Activated naive CD8-positive, alpha-beta T cell treated with anti-CD3 and anti-CD28 coated beads for 36 hours (primary cell): ENCODE measurements at places on chromosomes 16 and 17. TPM values are rescaled to one million over a fixed set of nuclear protein-coding genes. Genes with fewer than 3 reads are reported as not detected.
A peak's percentile ranks its signal among the peaks of the same experiment; 100 is the strongest.

DNA sequence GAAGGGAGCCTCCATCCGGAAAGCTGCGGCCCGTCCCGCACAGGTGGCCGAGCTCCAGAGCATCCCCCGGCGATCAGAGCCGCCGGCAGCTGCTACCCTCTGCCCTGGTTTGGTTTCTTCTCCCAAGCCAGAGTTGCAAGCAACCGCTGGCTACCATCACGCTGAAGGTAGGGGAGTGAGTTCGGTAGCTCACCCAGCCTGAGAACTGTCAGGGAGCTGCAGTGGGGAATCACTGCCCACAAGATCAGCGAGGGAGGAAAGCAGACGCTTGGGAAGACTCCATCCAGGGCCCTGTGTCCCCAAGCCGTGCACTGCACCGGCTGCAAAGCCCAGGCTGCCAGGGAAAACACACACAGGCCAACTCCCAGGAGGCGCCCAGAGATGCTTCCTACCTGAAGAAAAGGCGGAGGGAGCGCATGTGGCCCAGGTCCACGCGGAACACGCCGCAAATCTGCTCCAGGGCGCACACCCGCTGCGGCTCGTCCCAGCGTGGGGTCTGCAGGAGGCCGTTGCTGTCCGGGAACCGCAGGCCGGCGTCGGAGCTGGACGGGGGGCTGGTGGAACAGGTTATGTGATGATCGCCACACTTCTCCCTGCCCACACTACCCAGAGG lies 83.3 kb downstream of the TBC1D16 start:
- H3K4me1 ChIP-seq: peaks cover 5% of the 10 kb centered on the region
- peaks cover 2% of the 10 kb centered on the region for H3K36me3 ChIP-seq
- DNase-seq: no peak
- H3K4me3 ChIP-seq: no peak overlapping the region
- no peaks in the 10 kb centered on the region for H3K27me3 ChIP-seq

GRCh38 chr17:61009663-61010062 lies 332.0 kb downstream of the BCAS3 start:
- no peaks in the 10 kb centered on the region for H3K27me3 ChIP-seq
- no peak overlapping the region for H3K4me3 ChIP-seq
- no peak overlapping the region for H3K27ac ChIP-seq
- no peak for DNase-seq
- no peaks in the 10 kb centered on the region for H3K36me3 ChIP-seq
- H3K4me1 ChIP-seq: no peaks in the 10 kb centered on the region

DNA sequence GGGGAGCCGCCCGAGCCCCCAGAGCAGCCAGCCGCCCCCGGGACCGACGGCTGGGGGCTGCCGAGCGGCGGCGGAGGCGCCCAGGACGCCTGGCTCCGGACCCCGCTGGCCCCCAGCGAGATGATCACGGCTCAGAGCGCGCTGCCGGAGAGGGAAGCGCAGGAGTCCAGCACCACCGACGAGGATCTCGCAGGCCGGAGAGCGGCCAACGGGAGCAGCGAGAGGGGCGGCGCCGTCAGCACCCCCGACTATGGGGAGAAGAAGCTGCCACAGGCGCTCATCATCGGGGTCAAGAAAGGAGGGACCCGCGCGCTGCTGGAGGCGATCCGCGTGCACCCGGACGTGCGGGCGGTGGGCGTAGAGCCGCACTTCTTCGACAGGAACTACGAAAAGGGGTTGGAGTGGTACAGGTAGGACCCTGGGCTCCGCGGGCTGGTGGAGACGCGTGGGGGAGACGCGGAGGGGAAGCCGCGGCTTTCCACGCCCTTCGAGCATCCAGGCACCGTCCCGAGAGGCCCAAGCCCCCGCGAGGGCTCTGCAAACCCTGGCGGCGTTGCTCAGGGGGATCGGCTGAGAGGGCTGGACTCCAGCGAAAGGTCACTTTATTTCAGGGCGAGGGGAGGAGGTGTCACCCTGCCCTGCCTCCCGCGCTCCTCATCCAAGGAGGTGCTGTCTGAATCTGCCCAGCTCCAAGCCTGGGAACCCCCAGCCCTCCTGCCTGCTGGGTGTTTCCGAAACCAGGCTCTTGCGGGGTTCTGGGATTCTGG lies 1.2 kb downstream of the HS3ST4 start:
- no peaks in the 10 kb centered on the region for H3K36me3 ChIP-seq
- no peak overlapping the region for H3K27ac ChIP-seq
- H3K4me1 ChIP-seq: no peaks in the 10 kb centered on the region
- H3K27me3 ChIP-seq: peaks cover 81% of the 10 kb centered on the region
- DNase-seq: no peak
- no peak overlapping the region for H3K4me3 ChIP-seq

GRCh38 chr17:46035112-46035818 lies 36.2 kb downstream of the STH start:
- peaks cover 24% of the 10 kb centered on the region for H3K4me1 ChIP-seq
- no peaks in the 10 kb centered on the region for H3K27me3 ChIP-seq
- peaks cover 38% of the 10 kb centered on the region for H3K36me3 ChIP-seq
- H3K4me3 ChIP-seq: no peak overlapping the region

GRCh38 chr17:40338058-40338457 lies 26.5 kb downstream of the GJD3 start:
- H3K27ac ChIP-seq: peak overlapping the region; percentile 71
- H3K4me3 ChIP-seq: no peak overlapping the region

DNA sequence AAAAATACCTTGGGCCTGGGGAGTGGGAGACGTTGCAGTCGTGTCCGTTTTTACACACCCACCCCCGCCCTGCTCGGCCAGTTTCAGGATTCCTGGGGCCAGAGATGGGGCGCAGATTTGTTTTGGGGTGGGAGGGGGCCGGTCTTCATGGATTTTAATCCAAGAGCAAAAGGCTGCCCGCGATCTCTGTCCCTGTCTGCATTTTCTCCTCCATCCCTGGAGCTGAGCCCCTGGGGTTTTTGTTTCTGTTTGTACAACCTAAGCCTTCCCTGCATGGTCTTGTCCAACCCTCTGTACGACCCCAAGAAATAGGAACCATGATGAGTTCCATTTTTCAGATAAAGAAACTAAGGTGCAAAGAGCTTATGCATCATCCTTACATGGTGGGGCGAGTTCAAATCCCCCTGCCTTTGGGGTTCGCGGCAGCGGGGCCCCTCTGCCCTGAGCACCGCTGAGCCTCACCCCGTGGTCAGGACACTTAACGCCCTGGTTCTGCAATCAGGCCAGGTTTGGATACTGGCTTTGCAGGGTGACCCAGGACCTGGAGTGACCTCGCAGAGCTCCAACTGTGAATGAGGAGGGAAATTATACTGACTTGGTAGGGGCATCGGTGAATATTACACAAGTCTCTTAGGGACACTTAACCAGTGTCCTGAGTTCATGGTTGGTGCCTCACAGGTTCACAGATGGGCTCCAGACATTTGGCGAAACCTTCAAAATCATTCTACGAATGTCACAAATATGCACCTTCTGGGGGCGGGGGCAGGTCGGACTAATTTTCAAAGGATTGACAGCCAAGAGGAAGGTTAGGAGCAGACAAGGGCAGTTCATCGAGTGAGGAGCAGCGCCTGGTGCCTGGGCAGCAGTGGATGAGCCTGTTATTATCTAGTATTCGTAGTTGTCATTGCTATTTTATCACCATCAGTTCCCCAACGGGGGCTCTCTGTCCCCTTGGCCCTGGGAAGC lies 4.1 kb upstream of the FOXF1 start:
- H3K4me1 ChIP-seq: peaks cover 17% of the 10 kb centered on the region
- H3K27ac ChIP-seq: no peak overlapping the region
- DNase-seq: no peak
- H3K36me3 ChIP-seq: no peaks in the 10 kb centered on the region
- peaks cover 78% of the 10 kb centered on the region for H3K27me3 ChIP-seq

GRCh38 chr17:77881545-77881944 lies 77.0 kb upstream of the TNRC6C start:
- H3K27me3 ChIP-seq: no peaks in the 10 kb centered on the region
- peak overlapping the region; percentile 58 for H3K4me3 ChIP-seq
- peaks cover 68% of the 10 kb centered on the region for H3K4me1 ChIP-seq
- peak overlapping the region; percentile 59 for H3K27ac ChIP-seq
- peak; percentile 78 for DNase-seq

DNA sequence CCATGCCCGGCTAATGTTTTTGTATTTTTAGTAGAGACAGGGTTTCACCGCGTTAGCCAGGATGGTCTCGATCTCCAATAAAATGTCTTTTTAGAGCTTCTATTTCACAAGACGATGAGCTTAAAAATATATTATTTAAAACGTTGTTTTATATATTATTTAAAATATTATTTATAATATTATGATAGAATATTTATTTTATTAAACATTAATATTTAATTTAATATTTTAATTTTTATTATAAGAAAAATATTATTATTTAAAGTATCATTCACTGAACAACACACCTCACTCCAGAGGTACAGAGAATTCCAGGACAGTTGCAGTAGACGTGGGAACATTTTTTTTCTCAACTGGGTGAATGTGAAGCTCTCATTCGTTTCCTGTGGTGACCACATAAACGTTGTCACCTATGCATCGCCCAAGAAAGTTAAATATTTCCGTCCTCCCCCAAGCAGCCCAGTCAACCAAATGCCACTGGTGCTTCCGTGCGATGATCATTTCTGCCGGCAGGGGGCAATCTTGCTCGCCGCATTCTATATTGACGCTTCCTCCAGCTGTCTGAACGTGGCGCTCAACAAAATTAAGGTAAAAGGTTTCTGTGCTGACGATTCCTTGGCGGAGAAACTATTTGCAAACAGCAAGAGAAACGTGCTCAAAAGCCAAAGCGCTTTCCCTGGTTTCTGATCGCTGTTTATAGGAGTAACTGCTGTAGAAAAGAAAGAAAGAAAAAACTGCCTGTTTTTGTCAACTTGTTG lies 41.7 kb upstream of the PRSS54 start:
- H3K36me3 ChIP-seq: no peaks in the 10 kb centered on the region
- peaks cover 4% of the 10 kb centered on the region for H3K4me1 ChIP-seq
- peaks cover 16% of the 10 kb centered on the region for H3K27me3 ChIP-seq
- DNase-seq: peak; percentile 80
- H3K27ac ChIP-seq: no peak overlapping the region

- no peak for DNase-seq
- H3K27ac ChIP-seq: no peak overlapping the region
- H3K36me3 ChIP-seq: no peaks in the 10 kb centered on the region
- no peak overlapping the region for H3K4me3 ChIP-seq
Observed at GRCh38 chr16:49620869-49621240, 235.1 kb downstream of the ZNF423 start.

GRCh38 chr16:81198635-81199034 lies 39.9 kb upstream of the BCO1 start:
- H3K27ac ChIP-seq: no peak overlapping the region
- peaks cover 12% of the 10 kb centered on the region for H3K27me3 ChIP-seq
- DNase-seq: no peak
- H3K36me3 ChIP-seq: no peaks in the 10 kb centered on the region
- H3K4me1 ChIP-seq: no peaks in the 10 kb centered on the region

CHST6 gene
- 0.06 TPM for total RNA-seq

EPX gene
- not detected for total RNA-seq

CA4 gene
- total RNA-seq: not detected

CACNG1 gene
- total RNA-seq: not detected

LGALS9B gene
- not detected for total RNA-seq

SEPTIN12 gene
- not detected for total RNA-seq
